Posterior cingulate gyrus (tissue), 11 donors: ENCODE measurements at places on chromosomes 3 and 15.

GRCh38 chr15:85374831-85375230, 5.6 kb upstream of the AKAP13 start:
- no peak for DNase-seq

DNA sequence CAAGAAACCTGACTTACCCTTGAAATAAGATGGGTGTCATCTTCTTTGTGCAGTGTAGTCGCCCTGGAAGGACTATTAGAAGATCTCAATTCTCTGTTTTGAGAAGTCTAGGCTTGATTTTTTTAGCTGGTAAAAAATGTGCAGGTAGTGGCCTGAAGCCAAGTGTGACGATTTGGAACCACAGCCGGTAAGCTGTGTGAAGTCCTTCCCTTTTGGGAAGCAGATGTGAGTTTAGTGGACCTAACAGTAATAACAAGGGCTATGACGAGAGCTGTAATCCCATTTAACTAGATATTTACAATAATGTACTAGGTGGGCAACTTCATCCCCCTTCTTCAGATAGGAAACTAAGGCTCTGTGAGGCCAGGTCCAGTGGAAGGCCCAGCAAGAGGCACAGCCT, 81.7 kb upstream of the MYZAP start:
- no peak for DNase-seq

- no peak for DNase-seq
These were observed 590.8 kb downstream of the OTOL1 start for GRCh38 chr3:162087361-162087760.

DNA sequence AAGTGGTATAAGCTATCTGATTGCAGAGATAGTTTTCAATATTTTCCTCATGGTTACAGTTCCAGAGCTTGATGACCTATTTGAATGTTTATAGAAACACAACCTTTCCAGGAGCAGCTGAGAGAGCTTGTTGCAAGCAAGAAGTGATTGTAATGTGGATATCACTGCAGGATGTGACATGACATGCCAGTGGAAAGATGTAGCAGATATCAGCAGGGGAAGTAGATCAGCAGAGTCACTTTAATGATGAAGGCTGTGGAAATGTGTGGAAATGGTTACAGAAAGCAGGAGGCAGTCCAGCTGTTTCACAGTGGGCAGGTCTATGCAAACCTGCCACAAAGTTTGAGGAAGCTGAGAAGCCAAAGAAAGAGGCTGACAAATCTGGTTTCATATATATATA, 21.0 kb downstream of the TMEM158 start:
- no peak for DNase-seq

DNA sequence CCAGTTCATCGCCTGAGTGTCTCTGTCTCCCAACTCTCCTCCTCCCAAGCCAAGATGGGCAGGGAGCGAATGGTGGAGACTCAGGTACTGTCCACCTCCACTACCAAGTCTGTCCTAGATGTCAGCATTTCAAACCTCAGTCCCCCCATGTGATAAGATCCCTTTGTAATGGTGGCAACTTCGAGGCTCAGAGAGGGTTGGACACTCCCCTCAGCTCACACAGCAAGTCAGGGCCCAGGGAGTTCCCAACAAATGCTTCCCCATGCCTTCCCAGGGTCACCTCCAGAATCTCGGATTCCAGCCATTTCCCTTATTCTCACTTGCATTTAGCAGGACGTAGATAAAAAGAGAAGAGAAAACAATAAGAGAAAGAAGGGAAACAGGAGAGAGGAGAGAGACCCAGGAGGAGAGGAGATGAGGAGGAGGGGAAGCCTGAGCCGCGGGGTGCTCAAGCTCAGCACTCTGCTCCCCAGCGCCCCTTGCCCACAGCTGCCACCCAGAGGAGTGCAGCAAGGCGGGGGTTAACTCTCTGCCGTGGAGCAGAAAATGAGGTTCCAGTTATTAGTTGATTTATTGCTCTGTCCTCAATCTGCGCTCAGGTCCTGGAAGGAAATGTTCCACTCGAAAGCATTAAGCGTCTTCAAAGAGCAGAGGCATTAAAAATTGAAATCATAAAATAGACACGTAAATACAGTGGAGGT, 84.1 kb upstream of the LINGO1 start:
- no peak for DNase-seq

DNA sequence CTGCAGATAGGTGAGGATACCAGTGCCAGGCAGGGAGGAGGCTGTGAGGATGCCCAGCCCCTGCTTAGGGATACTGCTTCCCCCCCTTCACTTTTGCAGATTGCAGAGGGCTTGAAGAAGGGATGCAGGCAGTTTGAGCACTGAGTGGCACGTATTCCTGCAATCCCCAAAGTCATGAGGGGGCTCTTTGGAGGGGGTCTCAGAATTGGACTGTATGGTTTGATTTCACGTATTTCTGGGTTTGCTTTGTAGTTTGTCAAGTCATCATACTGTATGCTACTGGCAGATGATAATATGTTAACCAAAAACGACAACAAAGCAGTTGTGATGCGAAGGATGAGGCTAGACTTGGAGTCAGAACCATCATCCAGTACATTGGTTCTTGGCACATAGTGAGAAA, 28.1 kb downstream of the CHST14 start:
- DNase-seq: no peak

GRCh38 chr3:114428044-114428595, 134.3 kb downstream of the TIGIT start:
- no peak for DNase-seq

- DNase-seq: no peak
These were observed 151.5 kb downstream of the LIPC start for GRCh38 chr15:58583171-58583908.

- no peak for DNase-seq
These were observed 18.8 kb downstream of the PLA2G4F start for GRCh38 chr15:42137461-42138261.

DNA sequence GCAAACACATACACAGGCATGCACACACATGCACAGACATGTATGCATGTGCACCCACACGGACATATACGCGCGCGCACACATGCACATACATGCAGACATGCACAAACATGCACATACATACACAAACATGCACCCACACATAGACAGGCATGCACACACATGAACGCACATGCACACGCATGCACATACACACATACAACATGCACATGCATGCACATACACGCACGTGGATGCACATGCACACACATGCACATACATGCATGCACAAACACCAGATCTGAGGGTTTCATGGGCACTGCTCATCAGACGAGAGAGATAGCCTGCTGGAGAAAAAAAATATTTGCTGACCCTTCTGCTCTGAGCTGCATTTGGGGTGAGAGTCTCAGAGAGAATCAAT, 31.7 kb upstream of the NTRK3 start:
- no peak for DNase-seq

GRCh38 chr3:13498354-13499060, 18.4 kb downstream of the HDAC11 start:
- DNase-seq: no peak

DNA sequence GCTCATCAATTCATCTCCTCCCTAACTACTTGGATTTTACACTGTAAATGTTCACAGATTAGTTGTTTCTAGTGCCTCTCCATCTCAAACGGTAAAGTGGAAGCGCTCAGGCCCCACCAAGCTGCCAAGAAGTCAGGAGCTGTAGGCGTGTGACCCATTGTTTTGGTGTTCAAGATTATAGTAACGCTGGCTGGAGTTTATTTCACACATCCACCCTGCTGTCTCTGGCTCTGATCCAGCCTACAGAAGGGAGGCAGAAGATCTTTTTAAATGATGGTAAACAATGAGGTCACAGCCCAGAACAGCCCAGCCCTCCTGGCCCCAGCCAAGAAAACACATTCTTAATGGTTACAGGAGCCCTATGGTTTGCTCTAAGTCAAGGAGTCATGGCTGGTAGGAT, 25.7 kb upstream of the GALNT15 start:
- no peak for DNase-seq

- DNase-seq: no peak
These were observed 123.7 kb downstream of the ABHD5 start for GRCh38 chr3:43814461-43814860.

- no peak for DNase-seq
These were observed 5.8 kb downstream of the LTK start for GRCh38 chr15:41507820-41508290.

DNA sequence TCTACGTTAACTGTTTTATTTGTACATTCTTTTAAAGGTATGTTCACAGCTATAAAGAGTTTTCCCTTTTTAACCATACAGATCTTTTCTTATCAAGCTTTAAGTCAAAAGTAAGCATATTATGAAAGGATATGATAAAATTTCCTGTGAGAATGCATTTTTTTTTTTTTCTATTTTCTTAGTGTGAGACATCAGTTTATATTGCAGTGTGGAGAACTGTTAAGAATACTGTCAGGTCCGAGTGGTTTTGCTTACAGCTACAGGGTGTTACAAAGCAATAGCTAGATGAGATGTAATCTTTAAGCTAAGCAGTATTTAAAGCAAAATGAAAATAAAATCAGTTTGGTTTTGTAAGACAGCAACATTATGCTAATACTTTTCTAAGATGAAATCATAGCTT, 133.2 kb downstream of the SLC25A26 start:
- no peak for DNase-seq

DNA sequence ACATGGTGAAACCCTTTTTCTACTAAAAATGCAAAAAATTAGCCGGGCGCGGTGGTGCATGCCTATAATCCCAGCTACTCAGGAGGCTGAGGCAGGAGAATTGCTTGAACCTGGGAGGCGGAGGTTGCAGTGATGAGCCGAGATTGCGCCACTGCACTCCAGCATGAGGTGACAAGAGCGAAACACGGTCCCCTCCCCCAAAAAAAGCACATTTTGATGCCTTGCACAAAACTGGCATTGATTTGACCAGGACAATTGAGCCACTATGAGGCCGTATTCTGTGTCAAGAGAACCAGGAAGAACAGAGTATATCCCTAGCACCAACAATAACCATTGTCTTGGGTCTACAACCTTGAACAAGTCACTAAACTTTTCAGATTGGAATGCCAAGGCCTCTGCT, 50.6 kb downstream of the SH3BP5 start:
- no peak for DNase-seq

DNA sequence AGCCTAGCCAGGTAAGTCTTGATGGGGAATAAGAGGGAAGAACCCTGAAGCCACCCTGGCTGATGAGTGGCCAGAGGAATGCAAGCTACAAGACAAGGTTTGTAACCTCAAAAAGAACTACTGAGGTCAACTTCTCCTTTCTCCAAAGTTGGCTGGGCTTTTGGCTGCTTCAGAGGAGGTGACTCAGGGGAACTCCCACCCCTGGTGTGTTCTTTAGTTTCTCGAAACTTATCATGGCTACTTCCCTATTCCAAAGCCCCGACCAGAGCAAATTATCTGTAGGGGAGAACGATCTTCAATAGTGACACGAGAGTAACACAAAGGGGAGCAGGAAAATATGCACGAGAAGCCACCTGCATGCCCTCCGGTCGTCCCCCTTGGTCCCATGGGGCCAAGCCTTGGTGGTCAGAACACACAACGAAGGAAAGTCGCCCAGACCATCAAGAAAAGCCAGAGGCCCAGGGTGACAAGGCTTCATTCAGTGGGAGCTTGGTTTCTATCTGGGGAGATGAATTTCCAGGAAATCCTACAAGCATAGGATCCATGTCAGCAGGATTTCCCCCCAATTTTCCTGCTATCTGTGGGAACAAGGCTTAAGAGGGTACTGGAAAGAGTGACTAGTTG, 6.5 kb upstream of the BCL2A1 start:
- DNase-seq: no peak

DNA sequence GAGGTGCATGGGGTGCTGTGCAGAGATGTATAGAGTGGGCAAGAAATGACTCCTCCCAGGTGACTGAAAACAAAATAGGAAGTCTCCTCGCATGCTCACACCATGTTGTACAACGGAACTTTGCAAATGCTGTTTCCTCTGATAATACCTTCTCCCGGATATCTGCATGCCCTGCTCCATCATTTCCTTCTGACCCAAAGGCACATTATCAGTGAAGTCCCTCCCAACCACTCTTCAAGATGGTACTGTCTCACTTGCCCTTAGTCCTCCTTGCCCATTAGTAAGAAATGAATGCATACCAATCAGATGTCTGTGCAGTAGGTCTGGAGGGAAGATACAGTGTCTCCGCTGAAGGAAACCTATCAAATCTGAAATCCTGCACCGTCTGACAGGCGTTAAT, 12.0 kb downstream of the TMED3 start:
- no peak for DNase-seq

- no peak for DNase-seq
These were observed 780.8 kb upstream of the GOLIM4 start for GRCh38 chr3:168876346-168877035.

- no peak for DNase-seq
These were observed 864.4 kb upstream of the CFAP20DC start for GRCh38 chr3:59914251-59914650.

- DNase-seq: peak; percentile 39
These were observed 32.3 kb upstream of the DUSP7 start for GRCh38 chr3:52088445-52089367.

DNA sequence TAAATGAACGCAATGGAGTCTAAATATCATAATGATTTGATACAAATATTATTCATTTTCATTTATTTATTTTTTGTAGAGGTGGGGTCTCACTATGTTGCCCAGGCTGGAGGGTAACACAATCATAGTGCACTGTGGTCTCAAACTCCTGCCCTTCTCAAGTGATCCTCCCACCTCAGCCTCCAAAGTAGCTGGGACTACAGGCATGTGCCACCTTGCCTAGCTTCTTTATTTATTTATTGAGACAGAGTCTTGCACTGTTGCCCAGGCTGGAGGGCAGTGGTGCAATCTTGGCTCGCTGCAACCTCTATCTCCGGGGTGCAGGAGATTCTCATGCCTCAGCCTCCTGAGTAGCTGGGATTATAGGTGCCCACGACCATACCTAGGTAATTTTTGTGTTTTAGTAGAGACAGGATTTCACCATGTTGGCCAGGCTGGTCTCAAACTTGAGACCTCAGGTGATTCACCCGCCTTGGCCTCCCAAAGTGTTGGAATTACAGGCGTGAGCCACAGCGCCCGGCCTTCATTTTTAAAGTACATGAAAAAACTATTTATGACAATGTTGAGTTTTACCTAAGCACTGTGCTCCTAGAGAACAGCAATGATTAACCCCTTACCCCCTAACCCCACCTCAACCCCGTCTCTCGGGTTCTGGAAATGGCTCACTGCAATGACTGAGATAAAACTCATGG, 4.0 kb upstream of the AEN start:
- DNase-seq: no peak

GRCh38 chr15:73684581-73685455, 635 bp downstream of the CD276 start:
- DNase-seq: no peak
